ENCODE measurements at places on chromosomes 5 and 9. TPM values are rescaled to one million over a fixed set of nuclear protein-coding genes. Genes with fewer than 3 reads are reported as not detected.
A peak's percentile ranks its signal among the peaks of the same experiment; 100 is the strongest.

- peak; percentile 22 for DNase-seq
These were observed 93.6 kb upstream of the TLE4 start for GRCh38 chr9:79477955-79478771.

Gene ADAMTSL1
- total RNA-seq, result 16.6 TPM

- no peak for DNase-seq
These were observed 96.2 kb upstream of the PAPPA start for GRCh38 chr9:116057371-116057770.

Gene CEP120
- total RNA-seq, result 15.2 TPM

Gene C9
- total RNA-seq, result not detected

GRCh38 chr5:5800801-5801761, 378.6 kb downstream of the ICE1 start:
- DNase-seq, result no peak

Gene TMEM171
- 1.5 TPM for total RNA-seq

Gene AFAP1L1
- total RNA-seq, result 11.7 TPM

DNA sequence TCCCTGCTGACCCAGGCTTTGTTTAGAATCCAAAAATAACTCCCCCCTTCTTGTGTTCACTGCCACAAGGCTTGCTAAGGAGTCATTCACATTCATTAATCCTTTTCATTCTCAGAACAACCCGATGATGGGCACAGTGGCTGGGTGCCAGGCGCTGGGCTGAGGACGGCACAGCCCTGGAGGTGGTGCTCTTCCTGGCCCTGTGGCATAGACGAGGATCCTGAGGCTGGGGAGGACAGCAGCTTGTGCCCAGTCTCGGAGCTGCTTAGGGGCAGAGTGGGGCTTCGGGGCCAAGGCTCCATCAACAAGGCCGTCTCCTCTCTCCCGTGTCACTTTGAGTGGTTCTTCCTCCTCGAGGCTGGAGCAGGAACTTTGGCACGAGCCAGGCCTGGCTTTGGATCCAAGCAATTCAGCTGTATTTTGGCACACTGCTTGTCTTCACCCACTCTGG, 166.7 kb downstream of the TTLL11 start:
- DNase-seq, result no peak

Gene SQSTM1
- 335 TPM for total RNA-seq

- DNase-seq, result no peak
These were observed 45.6 kb upstream of the PTGER4 start for GRCh38 chr5:40634154-40634553.

DNA sequence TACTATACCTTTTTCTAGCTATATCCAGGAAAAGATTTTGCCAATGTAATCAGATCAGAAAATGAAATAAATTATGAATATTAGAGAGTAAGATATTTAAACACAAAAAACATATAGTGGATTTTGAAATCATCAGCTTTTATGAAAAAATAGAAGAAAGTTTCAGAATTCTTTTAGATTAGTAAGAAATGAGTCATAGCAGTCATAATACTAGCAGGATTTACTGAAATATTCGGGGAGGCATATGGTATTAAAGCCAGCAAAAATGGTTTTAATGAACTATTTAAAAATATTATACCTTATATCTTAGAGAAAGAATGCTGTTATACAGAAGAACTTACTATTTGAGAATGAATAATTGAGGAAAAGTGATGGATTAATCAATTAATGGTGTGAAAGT, 303.6 kb upstream of the NUDT12 start:
- DNase-seq, result no peak

- DNase-seq, result no peak
These were observed 214.4 kb downstream of the MCTP1 start for GRCh38 chr5:95070453-95070852.

DNA sequence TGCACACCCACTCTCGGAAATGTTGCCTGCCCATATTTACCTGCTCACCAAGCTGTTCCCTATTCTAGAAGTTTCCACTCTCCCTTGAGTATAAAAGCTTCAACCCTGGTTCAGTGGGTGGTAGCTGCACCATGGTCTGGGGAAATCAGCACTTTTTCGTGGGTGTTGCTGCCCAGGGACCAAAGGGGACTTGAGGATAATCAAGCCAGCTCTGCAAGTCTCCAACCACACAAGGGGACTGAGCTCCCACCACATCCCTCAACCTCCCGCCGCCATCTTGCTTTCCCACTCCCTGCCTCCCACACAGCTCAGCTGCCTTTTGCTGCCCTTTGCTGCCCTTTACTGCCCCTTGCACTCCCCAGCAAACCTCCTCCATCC, 210.0 kb downstream of the AUH start:
- DNase-seq, result no peak

DNA sequence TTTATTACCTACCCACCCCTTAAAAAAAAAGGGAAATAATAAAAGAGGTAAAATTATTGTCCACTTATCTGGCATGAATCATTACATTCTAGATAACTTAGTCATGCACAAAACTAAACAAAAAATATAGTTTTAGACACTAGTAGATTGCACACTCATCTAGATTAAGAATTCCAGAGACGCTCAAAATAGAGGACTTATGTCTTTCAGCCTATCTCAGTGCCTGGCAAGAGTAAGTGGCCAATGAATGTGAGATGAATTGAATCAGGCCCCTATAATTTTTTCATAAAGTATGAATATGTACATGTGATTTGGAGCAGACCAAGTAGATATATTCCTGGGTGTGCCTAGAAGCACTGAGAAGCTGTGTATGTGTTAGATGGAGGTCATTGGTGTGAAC, 2.0 kb upstream of the RXFP3 start:
- no peak for DNase-seq

Gene ZDHHC11B
- total RNA-seq, result under 0.01 TPM

GRCh38 chr9:116162241-116162781, 8.7 kb downstream of the PAPPA start:
- no peak for DNase-seq

- DNase-seq, result no peak
These were observed 113.5 kb upstream of the IL6ST start for GRCh38 chr5:56108246-56108645.

- DNase-seq, result peak; percentile 37
These were observed 4.9 kb upstream of the C7 start for GRCh38 chr5:40904205-40904993.
